ENCODE measurements at places on chromosomes 13 and 19.
A peak's percentile ranks its signal among the peaks of the same experiment; 100 is the strongest.

GRCh38 chr13:30499338-30499737 is 33.6 kb upstream of the HMGB1 start:
- no peak for DNase-seq

GRCh38 chr19:31492050-31492449 is 142.8 kb upstream of the TSHZ3 start:
- DNase-seq, result no peak

DNA sequence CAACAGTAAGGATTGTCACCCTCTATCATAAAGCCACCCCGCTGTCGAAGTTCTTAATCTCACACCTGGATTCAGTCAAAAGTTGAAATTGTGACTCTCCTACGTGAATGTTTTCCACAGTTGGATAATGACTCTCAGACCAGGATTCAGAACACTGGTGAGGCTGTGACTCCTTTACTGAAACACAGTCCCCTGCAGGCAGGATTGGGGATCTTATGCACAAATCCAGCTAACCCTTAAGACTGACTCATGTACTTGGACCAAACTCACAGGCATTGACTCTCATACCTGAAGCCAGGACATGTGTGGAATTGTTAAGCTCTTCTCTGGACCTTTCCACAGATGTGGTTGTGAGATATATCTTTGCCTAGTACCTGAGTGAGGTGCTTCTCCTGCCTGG is 46.8 kb downstream of the ZNF85 start:
- no peak for DNase-seq

- DNase-seq, result no peak
Observed at GRCh38 chr19:13303381-13304129, 153.3 kb downstream of the IER2 start.

GRCh38 chr19:50632151-50632835 is 7.4 kb downstream of the SYT3 start:
- no peak for DNase-seq

GRCh38 chr19:21094347-21095025 is 12.5 kb downstream of the ZNF714 start:
- DNase-seq, result no peak

GRCh38 chr13:28411831-28412353 is 83.0 kb downstream of the FLT1 start:
- no peak for DNase-seq

DNA sequence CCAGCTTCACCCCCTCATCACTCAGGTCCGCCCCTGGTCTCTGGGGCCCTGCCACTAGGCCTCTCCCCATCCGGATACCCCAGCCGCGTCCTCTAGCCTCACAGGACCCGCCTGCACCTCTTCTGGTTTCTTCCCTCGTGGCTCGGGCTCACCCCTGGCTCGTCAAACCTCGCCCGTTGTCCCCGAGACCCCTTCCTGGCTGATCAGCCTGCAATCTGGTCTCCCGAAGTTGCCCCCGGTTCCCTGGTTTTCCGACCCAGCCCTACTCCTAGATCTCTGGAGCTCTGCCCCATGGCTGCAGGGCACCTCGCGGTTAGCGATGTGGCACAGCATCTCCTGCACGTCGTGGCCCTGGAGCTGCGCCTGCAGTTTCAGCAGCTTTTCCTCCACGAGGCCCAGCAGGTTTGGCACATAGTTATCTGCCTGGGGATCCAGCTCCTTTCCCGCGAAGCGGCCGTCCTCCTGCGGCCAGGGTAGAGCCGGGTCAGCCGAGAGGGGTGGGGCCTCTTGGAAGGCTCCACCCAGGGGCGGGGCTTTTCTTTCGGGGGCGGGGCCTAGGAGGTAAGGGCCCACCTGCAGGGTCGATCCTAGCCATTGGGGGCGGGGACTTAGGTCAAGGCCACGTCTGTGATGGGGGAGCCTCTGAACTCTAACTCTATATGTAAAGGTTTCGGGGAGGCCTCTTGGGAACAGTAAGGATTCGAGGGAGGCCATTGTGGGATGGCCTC is 2.4 kb upstream of the RGL3 start:
- DNase-seq, result peak; percentile 95
